ENCODE measurements at places on chromosomes 5 and 9.

DNA sequence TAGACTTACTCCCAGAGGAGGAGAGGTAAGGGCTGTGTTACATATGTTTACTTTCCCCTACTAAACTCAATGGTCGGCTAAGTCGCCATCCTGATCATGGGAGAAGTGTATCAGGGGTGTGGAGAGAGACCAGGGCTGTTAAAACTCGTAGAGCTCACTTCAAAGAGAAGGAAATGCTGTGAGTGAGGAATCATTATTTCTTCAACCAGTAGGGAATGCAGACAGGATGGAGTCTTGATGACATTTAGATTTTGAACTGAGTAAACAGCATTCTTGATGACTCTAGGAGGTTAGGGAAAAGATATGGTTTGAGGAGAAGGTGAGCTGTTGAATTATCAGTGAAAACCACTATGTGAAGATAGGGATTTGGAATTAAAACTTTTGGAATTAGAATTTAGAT lies 17.3 kb downstream of the RECK start:
- no peak for DNase-seq

GRCh38 chr5:104412649-104413240 lies 850.2 kb upstream of the NUDT12 start:
- no peak for DNase-seq

GRCh38 chr5:160456480-160457177 lies 35.0 kb downstream of the PTTG1 start:
- no peak for DNase-seq

DNA sequence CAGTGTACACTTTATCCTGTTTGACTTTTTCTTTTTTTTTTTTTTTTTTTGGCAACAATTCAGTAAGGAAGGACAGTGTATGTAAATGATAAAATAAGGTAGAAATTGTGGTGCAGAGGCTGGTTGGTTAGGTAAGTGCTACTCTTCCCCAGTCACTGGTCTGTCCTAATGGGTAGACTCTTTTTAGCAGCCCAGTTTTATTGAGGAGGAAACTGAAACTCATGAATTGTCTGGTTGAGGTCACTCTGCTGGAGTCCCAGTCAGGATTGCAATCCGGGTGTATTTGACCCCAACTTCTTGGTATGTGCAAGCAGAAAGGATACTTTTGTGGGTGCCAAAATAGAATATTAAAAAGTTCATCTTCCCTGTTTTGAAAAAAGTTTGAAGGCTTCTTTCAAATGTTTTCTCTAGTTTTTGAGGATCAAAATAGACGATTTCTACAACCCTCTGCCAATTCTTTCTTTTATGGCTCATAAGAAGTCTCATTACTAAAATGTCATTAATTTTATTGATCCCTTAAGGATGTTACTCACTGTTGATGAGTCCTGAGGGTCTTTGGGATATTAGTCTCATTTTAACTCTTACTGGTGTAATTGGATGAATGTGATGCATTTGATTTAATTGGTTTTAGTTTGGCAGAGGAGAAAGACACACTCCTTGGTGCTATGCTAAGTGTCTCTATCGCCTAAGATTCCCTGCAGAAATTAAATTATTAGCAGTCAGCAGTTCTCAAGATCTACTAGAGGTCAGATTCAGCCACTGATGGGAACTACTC lies 171.9 kb downstream of the KDM4C start:
- DNase-seq, result no peak

DNA sequence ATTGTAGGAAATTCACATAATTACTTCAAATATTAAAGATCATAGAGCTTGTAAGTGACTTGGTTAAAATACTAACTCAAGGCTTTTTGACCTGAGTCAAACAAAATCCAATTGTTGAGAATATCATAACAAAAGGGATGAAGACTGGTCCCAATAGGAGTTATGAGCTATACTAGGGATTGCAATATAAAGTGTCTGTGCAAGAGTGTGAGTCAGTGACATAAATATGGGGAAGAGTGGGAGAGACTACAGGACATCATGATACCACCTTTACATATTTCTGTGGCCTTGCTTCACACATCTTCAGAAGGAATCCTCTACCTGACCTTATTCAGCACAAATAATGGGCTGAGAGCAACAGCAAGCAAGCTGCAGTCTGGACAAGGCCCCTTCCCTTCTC lies 180.9 kb upstream of the SLC24A2 start:
- DNase-seq, result no peak

DNA sequence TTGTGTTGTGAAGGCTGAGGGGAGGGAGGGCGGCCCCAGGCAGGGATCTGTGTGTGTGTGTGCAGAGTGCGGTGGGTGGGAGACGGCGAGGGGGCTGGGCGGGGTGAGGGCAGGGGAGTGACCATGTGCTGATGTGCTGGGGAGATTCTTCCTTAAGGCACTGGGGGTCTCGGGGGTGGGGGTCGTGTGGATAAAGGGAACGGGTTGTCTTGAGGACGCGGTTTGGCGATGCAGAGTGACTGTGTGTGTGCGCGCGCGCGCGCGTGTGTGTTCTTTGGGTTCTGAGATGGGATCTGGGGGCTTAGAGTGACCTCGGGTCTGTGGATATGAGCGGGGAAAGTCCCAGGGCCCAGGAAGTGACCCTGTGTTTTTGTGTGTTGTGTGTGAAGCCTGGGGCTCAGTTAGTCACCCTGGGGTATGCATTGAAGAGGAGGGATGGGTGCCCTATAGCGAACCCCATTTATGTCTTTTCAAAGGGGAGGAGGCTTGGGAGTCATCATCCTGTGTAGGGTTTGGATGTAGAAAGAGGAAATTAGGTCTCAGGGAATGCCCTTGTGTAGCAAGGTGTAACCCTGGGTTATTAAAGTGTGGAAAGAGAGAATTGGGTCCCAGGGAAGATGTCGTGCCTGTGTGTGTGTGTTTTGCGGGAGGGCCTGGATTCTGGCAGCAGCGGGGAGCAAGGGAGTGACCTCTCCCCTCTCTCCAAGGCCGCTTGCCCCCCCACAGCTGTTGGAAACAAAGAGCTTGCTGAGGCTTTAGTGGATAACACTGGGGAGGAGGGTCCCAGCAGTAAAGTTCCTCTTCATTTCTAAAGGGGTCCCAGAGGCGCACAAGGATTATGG lies 1.4 kb downstream of the TMEFF1 start:
- DNase-seq, result no peak

- DNase-seq, result no peak
Measured at GRCh38 chr9:137593176-137593575, 2.9 kb upstream of the ZMYND19 start.

DNA sequence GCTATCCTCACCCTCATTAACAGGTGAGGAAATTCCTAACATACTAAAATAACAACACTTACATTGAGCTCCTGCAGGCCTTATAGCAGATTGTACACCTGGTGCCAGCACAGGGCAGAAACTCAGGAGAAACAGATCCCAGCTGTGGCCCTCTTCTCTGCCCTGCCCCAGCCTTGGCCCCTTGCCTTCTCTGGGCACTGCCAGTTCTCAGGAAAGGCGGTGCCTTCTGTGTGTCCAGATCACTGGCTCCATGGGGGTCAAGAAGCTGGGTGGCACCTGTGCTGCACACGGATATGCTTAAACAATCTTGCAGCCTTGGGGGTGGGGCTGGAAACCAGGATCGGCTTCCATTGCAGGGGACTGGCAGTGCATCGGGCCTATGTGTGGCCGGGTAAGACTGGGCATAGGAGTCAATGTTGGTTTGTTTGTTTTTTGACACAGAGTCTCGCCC lies 19.3 kb downstream of the KYAT1 start:
- DNase-seq, result no peak

DNA sequence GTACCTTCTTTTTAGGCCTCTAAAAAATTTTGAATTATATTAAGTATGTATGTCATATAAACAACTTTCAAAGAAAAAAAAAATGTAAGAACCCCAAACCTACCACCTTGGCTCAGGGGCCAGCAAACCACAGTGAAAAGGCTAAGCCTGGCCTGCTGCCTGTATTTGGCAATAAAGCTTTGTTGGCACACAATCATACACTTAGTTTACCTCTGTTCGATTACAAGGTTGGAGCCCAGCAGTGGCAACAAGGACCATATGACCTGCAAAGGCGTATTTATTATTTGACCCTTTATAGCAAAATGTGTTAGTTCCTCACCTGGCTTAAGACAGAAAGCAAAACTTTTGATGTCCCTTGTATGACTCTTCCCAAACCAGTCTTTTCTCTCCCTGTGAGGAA lies 282.8 kb downstream of the DENND1A start:
- no peak for DNase-seq

DNA sequence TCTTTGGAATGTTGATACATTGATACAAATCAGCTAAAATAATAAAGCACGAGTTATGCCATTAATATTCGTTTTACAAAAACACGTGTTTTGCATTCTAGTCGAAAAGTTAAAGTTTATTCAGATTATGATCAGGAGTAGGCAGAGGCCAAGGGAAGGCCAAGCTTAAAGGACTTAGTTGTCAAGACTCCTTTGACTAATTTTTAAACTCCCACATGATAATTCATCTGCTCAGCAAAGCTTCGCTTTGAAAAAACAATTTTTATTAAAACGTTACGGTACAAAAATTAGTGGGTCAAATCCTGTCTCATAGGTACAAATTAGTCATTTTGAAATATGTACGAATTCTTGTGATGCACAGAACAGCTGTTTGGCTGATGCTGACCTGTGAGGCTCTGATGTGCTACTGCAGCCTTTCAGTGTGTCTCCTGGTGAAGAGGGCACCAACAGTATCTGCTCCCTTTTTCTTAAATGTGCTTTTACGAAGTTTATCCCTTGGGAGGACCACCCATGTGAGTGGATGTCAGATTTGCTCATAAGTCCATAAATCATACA lies 23.0 kb upstream of the NR3C1 start:
- DNase-seq, result no peak

DNA sequence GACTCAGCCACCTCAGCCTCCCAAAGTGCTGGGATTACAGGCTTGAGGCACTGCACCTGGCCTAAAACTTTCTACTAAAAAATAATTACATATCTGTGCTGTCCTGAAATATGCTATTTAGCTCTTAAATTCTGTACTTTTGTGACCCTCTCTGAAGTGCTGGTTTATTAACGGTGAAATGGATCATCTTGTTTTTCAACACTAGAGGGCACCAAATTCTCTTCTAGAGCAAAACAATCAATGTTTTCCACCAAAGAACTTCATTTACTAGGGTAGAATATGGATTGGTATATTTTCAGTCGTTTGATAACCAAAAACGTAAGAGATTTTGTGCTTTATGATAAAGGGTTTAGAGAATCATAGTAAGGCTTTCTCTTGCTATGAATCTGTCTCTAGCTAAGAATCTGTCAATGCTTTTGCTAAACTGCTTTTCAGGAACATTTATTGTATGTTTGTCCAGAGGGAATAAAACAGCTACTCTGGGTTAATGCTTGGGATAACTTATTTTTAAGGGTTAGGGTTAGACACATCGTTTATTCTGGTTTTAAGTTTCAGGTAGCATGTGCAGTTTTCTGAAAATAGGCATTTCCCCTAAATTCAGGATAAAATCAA lies 63.6 kb downstream of the RNF180 start:
- DNase-seq, result no peak

DNA sequence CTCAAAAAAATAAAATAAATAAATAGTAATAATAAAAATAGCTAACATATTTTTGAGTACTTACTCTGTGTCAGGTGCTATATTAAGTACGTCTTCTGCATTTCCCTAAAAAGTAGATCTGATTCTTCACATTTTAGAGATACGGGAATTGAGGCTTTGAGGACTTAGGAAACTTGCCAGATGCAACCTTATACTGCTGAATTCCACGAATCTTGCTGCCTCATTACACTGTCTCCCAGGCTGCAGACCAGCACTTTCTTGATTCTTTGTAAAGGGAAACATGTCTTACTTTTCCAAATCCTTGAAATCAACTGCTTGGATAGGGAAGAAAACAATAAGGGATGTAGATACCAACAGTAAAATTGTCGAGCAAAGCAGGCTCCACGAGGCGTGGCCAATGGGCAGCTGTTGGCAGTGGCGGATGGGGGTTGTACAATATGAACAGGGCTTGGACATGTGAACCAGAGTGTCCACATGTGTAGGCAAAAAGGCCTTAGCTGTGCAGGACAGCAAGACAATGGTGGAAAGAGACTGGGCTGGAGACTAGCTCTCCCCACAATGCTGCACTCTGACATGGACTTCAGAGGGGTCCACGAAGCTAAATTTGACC lies 124.3 kb upstream of the RAI14 start:
- no peak for DNase-seq

DNA sequence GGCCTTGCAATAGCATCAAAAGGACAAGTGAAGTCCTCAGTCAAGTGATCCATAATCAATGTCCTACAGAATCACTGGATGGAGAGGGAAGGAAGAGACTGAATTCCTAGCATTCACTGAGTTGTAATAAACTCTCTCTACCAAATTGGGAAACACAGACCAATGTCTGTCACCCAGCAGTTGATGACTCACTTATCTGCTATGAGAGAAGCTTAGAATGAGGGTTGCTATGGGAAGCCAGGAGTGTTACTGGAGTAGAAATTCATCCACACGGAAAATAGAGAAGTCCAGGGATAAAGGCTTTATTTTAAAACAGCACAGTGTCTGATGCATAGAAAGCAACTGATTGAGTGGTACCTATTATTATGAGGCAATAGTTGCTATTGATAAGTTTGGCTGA lies 407.4 kb downstream of the BRINP1 start:
- no peak for DNase-seq

- no peak for DNase-seq
Measured at GRCh38 chr5:53478411-53479044, 1.9 kb upstream of the FST start.

DNA sequence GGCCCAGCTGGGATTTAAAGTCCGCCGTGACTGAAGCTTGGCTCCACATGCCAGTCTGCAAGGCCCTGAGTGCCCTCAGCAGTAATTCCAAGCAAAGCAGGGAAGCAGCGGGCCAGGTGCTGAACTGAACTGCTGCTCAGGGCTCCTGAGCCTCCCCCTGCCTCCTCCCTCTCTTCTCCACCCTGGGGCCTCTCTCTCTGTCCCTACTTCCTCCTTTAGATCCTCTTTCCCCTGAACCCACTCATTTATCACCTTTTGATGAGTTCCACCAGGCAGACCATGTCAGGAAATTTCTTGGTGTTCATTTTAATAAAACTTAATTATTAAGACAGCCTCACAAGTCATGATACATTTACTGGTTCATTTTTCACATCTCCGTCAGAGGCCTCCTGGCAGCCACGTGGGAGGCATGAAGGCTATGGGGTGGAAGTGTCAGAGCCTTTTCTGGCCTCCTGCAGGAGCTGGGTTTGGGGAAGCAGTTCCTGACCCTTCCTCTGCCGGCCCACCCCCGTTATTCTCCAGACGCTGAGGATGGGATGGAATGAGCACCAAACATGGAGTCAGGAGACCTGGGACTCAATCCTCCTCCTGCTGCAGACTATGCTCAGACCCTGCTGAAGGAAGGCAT lies 32.2 kb upstream of the KCNIP1 start:
- DNase-seq, result no peak

GRCh38 chr5:62791059-62791458 lies 212.4 kb downstream of the LRRC70 start:
- DNase-seq, result no peak

DNA sequence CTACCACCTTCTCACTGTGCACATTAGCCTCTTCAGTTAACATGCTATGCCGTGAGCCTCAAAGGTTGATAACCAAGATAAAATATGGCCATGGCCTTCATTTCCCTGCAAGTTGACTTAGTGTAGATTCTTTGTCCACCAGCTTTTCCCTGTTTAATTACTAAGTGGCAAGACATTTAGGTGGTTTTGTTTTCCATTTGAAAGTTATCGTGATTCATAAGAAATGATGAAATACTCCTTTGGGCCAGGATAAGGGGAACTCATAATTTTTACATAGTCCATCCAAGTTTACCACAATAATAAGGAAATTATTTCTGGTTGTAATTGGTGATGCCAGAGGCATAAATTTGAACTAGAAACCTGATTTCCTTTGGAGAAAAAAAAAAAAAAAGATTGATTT lies 609.6 kb downstream of the TAF11L14 start:
- no peak for DNase-seq

- no peak for DNase-seq
Measured at GRCh38 chr5:69364414-69364813, 4.9 kb downstream of the AK6 start.

- no peak for DNase-seq
Measured at GRCh38 chr5:55226027-55226933, 835 bp downstream of the MCIDAS start.
